Mesendoderm (in vitro differentiated cells): ENCODE measurements at places on chromosomes 7 and 10.

GRCh38 chr7:25388681-25389080 is 160.4 kb upstream of the NPVF start:
- DNase-seq: no peak

GRCh38 chr7:157368955-157369354 is 32.2 kb downstream of the DNAJB6 start:
- no peak for DNase-seq

DNA sequence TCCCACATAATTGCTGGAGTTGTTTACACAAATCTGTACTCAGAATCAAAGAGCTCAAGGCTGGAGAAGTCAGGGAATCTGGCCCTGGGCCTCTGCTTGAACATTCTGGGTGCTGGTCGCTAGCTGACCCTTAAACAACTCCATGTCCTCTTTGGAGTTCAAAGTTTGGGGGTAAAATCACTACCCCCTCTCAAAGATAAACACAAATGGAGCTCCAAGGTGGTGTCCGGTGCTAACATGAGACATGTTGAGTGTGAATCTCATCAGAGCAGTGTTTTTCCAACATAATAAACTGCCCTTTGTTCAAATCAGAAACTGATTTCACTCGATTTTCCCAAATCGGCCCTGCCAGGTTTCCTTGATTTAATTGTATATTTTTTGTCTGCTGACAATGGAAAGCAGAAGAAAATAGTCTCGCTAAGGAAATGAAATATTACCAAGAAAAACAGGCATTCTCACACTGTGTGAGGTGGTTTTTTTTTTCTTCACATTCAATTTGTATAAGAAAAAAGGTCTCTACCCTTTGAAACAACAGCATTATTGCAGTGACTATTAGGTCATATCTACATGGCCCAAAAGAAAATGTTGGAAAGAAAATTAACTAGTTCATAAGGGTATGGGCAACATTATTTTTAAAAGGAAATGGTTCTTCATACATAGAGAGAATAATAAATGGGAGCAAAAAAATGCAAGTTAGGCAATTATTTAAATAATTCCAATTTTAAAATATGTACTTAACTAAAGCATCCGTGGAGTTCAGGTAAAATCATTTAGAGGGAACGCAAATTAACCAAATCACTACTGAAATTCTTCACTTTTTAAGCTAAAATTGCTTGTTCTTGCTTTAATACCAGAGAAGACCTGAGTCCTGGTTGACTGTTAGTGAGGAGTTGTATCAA is 56.1 kb upstream of the CAPZA2 start:
- no peak for DNase-seq

DNA sequence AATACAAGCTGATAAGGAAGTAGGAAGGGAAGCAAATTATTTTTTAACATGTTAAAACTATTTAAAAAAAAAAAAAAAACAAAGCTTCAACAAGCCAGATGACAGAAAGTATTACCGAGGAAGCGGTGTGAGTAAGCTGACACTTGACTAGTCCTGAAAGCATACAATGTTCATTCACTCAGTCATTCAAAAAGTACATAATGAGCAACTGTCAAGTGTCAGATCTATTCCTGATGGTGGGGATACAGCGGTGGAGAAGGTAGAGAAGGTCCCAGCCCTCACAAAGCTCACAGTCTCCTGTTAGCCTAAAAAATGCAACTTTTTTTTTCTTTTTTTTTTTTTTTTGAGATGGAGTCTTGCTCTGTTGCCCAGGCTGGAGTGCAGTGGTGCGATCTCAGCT is 40.0 kb downstream of the RAPGEF5 start:
- DNase-seq: no peak

DNA sequence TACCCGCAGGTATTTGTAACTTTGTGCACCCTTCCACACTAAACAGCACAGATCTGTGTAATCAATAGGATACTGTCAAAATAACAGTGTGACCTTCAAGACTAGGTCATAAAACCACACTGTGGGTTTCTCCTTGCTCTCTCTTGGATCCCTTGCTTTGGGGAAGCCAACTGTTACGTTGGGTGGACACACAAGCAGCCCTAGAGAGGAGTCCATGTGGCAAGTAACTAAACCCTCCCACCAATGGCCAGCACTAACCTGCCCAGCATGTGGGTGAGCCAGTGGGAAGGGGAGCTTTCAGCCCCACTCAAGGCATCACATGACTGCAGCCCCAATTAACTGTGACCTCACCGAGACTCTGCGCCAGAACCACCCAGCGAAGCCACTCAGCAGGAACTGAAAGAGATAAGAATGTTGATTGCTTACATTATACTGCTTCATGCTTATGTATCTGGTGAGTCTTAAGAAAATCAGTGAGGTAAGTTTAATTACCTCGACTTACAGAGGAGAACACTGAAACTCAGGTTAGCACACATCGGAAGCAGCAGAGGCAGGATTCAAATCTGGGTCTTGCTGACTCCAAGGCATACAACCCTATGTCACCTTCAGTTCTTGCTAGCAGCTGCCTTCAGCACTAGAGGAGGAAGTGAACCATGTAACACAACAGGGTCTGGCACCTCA is 9.4 kb upstream of the ZC3HAV1 start:
- DNase-seq: peak; percentile 80

DNA sequence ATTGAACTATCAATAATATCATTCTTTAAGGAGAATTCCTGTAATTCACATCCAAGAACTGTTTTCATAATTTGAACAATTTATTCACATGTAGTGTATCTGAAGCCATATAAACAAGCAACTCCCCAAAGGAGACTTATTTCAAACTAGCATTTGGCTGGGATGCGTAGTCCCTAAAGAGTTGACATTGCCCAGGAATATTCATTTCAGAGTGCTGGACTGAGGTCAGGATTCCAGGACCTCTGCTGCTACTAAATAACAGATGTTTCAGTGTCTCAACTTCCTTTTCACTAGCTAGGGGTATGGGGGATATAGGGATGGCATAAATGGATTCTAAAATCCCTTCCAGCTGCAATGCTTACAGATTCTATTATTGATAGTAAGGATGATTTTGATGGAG is 177.0 kb downstream of the TSPAN12 start:
- DNase-seq: no peak

- DNase-seq: peak; percentile 37
These were observed 280.2 kb upstream of the IMMP2L start for GRCh38 chr7:111842491-111842890.

- DNase-seq: no peak
These were observed 28.5 kb downstream of the CHCHD3 start for GRCh38 chr7:133053321-133053891.
